CD4-positive, alpha-beta memory T cell (primary cell): ENCODE measurements at places on chromosomes 4 and X. TPM values are rescaled to one million over a fixed set of nuclear protein-coding genes. Genes with fewer than 3 reads are reported as not detected.
A peak's percentile ranks its signal among the peaks of the same experiment; 100 is the strongest.

DNA sequence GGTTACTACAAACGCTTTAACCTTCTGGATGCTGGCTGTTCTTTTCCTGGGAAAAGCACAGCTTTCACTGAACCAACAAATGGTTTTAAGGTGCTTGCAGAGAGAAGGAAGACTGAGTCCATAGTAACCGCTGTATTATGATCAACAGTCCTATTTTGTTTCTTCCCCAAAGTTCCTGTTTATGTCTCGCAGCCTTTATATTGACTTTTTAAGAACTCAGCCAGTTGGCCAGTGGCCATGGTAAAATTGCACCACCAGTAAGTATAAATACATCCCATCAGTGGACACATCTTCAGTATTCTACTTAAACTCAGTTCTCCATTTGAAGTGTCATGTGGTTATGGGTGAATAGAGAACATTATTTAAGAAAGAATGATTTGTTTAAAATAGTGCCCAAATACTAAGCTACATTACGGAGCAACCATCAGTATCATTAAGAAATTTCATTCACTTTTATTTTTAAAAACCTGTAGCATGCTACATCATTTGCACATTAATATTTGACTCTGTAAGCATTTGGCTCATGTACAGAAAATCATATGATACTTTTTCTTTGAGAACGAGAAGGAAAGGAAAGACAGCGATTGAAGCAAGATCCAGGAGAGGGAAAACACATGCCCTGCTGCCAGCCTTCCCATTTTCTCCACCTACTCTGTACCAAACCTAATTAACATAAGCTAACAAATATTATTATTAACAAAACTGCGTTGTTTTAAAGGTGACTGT, 287.0 kb downstream of the ARHGAP24 start:
- no peak overlapping the region for H3K4me3 ChIP-seq
- H3K27ac ChIP-seq: no peak overlapping the region
- H3K36me3 ChIP-seq: no peaks in the 10 kb centered on the region
- DNase-seq: no peak

GRCh38 chrX:13254076-13254785, 65.6 kb downstream of the ATXN3L start:
- no peaks in the 10 kb centered on the region for H3K27me3 ChIP-seq
- H3K4me3 ChIP-seq: no peak overlapping the region
- no peak overlapping the region for H3K27ac ChIP-seq
- DNase-seq: no peak

- H3K36me3 ChIP-seq: no peaks in the 10 kb centered on the region
- no peak for DNase-seq
- no peaks in the 10 kb centered on the region for H3K27me3 ChIP-seq
- no peak overlapping the region for H3K27ac ChIP-seq
- peaks cover 13% of the 10 kb centered on the region for H3K4me1 ChIP-seq
- no peak overlapping the region for H3K4me3 ChIP-seq
These were observed 36.9 kb downstream of the AMMECR1 start for GRCh38 chrX:110280954-110281353.

DNA sequence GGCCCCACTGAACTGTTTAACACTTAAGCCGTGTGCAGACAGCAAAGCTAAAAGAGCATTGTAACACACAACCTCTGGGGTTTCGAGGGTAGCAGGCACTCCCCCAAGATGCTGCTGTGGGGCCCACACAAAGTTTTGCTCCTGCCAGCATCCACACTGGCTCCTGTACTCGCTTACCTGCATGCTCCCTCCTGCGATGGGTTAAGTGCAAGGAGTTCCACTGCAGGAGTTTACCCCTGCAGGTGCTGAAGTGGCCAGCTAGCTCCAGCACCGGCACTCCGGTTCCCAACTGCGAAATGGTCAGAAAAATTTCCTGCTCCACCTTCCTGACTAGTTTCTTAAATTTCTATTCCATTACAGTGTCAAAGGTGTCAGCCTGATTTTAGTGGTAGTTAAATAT, 443.5 kb downstream of the PCDH10 start:
- no peaks in the 10 kb centered on the region for H3K36me3 ChIP-seq
- no peak overlapping the region for H3K27ac ChIP-seq
- no peak overlapping the region for H3K4me3 ChIP-seq
- no peaks in the 10 kb centered on the region for H3K27me3 ChIP-seq
- no peak for DNase-seq

- DNase-seq: no peak
- H3K36me3 ChIP-seq: no peaks in the 10 kb centered on the region
- peaks cover 9% of the 10 kb centered on the region for H3K4me1 ChIP-seq
- no peaks in the 10 kb centered on the region for H3K27me3 ChIP-seq
- no peak overlapping the region for H3K4me3 ChIP-seq
These were observed 141.9 kb downstream of the THOC2 start for GRCh38 chrX:123590842-123591486.

- no peak overlapping the region for H3K27ac ChIP-seq
- H3K4me3 ChIP-seq: no peak overlapping the region
- no peak for DNase-seq
- no peaks in the 10 kb centered on the region for H3K4me1 ChIP-seq
These were observed 24.6 kb upstream of the ANTXR2 start for GRCh38 chr4:80097400-80098177.

GRCh38 chr4:158459085-158459820, 62.4 kb upstream of the RXFP1 start:
- no peak overlapping the region for H3K4me3 ChIP-seq
- no peaks in the 10 kb centered on the region for H3K27me3 ChIP-seq
- H3K36me3 ChIP-seq: no peaks in the 10 kb centered on the region
- DNase-seq: no peak
- H3K4me1 ChIP-seq: no peaks in the 10 kb centered on the region

DNA sequence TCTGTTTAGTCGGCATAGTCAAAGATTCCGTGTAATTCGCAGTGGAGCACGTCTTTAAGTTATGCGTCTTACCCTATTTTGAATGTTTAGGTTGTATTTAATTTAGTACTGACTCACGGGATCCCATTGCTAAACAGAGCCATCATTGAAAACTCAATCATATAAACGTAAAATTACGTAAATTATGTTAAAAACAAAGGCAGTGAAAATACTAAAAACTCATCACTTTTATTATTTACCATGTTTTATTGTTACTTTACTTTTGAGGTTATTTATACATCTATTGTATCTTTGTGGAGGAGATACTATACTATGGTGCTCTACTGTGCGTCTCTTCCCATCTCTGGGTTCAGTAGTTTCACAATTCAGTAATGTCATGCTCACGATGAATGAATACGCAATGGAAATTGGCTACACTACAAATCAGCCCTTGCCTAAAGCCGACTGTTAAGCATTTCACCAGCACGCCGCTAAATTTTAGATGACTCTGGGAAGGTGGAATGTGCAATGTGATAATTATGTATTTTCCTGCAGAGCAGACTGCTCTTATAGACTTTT, 944 bp downstream of the FUNDC2 start:
- peak overlapping the region; percentile 94 for H3K27ac ChIP-seq
- peaks cover 15% of the 10 kb centered on the region for H3K4me1 ChIP-seq
- H3K36me3 ChIP-seq: no peaks in the 10 kb centered on the region
- peak overlapping the region; percentile 82 for H3K4me3 ChIP-seq

- H3K36me3 ChIP-seq: no peaks in the 10 kb centered on the region
- no peak overlapping the region for H3K4me3 ChIP-seq
- DNase-seq: peak; percentile 64
- H3K27ac ChIP-seq: no peak overlapping the region
- no peaks in the 10 kb centered on the region for H3K27me3 ChIP-seq
These were observed 17.5 kb downstream of the STX18 start for GRCh38 chr4:4524364-4524763.

- no peak for DNase-seq
- no peaks in the 10 kb centered on the region for H3K36me3 ChIP-seq
- no peaks in the 10 kb centered on the region for H3K4me1 ChIP-seq
These were observed 966.6 kb upstream of the SLIT2 start for GRCh38 chr4:19285146-19285545.

DNA sequence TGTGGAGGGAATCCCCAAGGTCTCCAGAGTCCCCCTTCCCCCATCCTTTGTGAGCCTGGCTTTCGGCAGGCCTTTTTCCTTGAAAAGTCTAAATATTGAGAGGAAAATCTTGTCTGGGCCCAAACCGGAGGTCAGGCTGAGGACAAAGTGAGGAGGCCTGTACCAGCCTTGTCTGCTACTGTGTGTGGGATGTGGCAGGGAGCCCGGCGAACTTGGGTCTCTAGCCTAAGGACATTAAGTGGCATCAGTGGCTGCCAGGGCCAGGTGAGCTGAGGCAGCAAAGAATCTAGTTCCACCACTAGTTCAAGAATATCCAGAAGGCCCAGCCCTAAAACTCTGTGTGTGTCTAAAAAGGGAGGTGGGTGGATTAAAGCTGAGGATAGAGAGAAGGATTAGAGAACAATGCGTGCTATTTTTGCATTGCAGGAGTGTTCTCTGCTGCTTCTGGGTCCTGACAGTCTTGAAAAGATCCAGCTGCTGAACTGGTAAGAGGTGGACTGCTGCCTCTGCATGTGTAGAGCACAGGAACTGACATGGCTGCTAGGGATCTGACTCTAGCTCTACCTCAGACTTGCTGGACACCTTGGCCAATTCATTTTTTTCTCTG, 1.2 kb upstream of the AMER1 start:
- H3K4me3 ChIP-seq: peak overlapping the region; percentile 42
- H3K4me1 ChIP-seq: peaks cover 15% of the 10 kb centered on the region
- H3K27ac ChIP-seq: peak overlapping the region; percentile 79
- H3K27me3 ChIP-seq: no peaks in the 10 kb centered on the region

GRCh38 chr4:181820553-181820952, 422.6 kb upstream of the TENM3 start:
- H3K4me3 ChIP-seq: no peak overlapping the region
- no peaks in the 10 kb centered on the region for H3K36me3 ChIP-seq
- DNase-seq: no peak
- no peak overlapping the region for H3K27ac ChIP-seq

SLC2A9 gene
- 2.4 TPM for total RNA-seq

CPZ gene
- total RNA-seq: not detected

FGF13 gene
- not detected for total RNA-seq

OPHN1 gene
- total RNA-seq: 0.44 TPM

CHM gene
- 20.3 TPM for total RNA-seq

CENPE gene
- total RNA-seq: 1.5 TPM

ARX gene
- not detected for total RNA-seq

MAGEA1 gene
- not detected for total RNA-seq

OTC gene
- total RNA-seq: not detected

ADRA2C gene
- not detected for total RNA-seq

SORCS2 gene
- total RNA-seq: not detected
